ENCODE measurements at places on chromosomes 2 and 18.

DNA sequence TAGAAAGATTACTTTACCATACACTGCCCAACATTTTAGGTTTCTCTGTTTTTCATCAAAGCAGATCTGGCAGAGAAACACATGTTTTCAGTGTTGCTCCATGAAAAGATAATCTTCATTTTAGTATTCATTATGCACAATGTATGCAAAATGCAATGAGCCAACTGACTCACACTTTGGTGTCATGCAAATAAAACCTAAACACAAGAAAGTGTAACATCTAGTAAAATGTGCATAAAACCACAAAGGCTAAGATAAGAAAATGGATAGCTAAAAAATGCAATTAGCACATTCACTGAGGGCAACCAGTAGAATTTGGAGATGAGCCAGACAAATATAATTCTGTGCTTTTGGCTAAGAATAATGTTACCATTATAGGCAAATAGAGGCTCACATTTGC is 203.5 kb upstream of the UBE2E3 start:
- peak; percentile 20 for DNase-seq

GRCh38 chr2:119433636-119434327 is 2.1 kb downstream of the TMEM37 start:
- DNase-seq: no peak

GRCh38 chr2:176285321-176285720 is 16.1 kb downstream of the MTX2 start:
- no peak for DNase-seq

DNA sequence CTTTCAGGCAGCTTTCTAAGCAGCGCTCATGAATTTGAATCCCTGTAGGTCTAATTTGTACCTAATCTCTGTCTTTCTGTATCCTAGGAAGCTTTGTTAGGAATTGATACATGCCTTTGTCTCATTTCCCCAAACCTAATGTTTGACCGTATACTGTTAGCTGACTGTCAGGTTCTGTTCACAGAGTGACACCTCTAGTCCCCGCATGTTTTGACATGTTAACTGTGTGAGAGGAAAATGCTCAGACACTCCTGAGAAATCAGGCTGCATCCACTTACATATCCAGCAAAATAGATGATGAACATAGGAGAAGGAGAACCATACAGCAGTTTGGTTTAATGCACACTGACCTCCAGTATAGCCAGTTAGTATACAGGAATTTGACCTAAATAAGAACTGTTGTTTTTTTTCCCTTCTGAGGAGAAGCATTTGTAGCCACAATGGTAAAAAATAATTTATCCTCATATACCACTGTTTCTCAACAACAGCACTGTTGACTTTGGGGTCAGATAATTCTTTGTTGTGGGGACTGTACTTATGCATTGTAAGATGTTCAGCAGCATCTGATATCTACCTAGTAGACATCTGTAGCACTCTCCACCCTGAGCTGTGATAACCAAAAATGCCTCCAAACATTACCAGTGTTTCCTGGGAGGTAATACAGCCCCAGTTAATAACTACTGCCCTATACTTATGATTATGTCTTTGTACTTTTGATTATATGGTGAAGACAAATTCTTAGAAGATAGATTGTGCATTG is 130.9 kb downstream of the NCOA1 start:
- DNase-seq: no peak

DNA sequence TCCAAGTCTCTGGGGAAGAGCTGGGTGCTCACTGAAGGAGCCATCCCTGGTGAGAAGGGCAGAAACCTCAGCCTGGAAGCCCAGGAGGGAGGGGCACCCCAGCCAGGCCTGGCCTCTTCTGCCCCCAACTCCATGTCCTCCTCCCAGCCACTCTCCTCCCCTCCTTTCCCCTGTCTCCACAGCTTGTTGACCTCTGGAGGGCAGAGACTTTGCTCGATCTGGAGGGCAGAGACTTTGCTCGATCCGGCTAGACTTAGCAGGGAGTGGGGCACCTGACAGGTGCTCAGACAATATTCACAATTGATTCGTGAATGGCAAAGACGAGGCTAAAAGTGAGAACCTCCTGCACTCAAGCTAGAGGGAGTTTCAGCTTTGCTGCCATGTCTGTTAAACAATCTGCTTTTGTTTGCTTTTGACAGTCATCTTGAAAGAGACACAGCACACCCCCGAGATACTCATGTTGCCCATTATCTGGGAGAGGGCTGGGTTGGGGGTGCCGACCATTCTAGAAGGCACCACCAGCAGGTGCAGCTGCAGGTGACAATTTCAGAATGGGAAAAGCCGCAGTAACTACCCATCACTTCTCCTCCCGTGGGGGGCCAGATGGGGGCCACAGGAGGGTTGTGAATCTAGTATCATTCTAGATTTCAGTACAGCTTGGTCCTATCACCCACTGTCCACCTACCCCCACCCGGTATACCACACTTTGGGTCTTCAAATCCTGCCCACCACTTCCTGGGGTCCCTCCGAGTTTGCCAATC is 54.8 kb downstream of the DNMT3A start:
- no peak for DNase-seq

DNA sequence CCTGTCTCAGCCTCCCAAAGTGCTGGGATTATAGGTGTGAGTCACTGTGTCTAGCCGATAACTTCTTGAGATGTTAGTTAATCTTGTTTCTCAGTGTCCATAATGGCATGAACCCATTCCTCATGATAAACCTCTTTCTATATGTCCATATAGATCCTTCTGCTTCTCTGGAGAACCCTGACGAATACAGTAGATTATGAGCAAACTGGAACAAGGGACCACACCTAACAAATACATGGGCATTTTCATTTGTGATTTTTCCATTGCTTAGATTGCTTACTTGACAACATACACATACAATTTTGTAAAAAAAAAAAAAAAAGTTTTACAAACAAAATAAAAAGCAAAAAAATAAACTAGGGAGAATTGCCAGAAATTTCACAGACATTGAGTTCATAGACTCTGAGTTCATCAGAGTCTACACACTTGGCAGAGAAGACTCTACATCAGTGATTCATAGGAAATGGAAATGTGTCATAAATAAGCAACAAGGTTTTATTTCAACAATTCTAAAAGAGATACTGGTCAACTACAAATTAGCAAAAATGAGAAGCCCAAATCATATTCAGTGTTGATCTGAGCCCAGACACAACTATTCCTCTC is 96.7 kb downstream of the GALR1 start:
- DNase-seq: peak; percentile 11

- DNase-seq: peak; percentile 1
These were observed 129.3 kb downstream of the FAM210A start for GRCh38 chr18:13597068-13597467.

GRCh38 chr2:8517850-8518498 is 163.9 kb upstream of the ID2 start:
- DNase-seq: no peak

DNA sequence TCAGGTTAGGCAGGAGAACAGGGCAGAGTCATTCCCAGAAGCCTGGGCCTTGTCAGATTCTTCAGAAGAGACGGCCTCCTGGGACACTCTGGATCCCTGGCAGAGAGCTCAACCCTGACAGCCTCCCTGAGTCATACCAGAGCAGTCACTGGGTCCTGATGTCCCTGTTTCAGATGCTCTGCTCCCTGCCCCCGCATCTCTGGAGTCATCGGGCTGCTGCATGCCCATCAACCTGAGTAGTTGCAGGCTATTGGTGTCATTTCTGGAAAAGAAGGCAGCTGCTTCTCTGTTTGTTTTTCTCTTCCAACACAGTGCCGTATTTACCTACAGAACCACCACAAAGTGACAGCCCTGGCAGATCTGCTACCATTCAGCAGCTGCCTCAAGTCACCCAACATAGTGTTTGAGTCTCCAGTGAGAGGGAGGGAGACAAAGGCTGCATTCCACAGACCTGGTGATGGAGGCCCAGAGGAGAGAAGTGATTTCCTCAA is 145.1 kb downstream of the B3GNT2 start:
- DNase-seq: peak; percentile 9

DNA sequence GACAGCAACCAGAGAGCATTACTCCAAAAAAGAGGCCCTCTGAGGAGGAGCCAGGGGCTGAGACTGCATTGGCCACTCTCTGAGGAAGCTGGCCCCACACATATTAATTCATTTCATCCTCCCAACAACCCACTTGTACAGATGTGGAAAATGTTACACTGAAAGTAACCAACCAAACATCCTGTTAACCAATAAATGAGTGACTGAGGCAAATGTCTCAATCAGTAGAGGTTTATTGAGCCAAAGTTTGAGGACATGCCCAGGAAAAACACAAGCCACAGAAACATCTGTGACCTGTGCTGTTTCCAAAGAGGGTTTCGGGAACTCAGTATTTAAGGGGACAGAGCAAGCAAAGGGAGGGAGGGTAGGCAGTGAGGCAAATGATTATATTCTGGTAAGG is 53.0 kb downstream of the SKA1 start:
- DNase-seq: no peak

DNA sequence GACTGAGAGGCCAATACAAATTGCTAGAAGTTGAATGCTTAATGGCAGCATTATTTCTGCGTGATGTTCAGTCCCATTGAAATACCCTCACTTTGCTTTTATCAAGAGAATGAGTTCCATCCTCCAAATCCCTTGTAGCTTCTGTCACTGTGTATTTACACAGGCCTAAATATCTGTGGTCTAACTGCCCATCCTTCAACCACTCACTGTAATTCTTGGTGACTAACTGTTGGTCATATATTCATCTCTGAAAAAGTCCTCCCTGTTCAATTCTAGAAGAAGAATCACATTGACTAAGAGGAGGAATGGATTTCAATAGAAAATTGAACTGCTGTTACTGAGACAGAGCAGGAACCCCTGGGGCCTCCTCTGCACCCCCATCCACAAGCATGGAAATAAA is 74.2 kb upstream of the L3MBTL4 start:
- no peak for DNase-seq

Measured in fibroblast of pulmonary artery (primary cell).